ENCODE measurements at places on chromosomes 1 and 21.

- DNase-seq = no peak
Observed at GRCh38 chr1:165512816-165513215, 31.0 kb upstream of the LRRC52 start.

GRCh38 chr1:99675292-99675691 lies 29.4 kb downstream of the PALMD start:
- no peak for DNase-seq

DNA sequence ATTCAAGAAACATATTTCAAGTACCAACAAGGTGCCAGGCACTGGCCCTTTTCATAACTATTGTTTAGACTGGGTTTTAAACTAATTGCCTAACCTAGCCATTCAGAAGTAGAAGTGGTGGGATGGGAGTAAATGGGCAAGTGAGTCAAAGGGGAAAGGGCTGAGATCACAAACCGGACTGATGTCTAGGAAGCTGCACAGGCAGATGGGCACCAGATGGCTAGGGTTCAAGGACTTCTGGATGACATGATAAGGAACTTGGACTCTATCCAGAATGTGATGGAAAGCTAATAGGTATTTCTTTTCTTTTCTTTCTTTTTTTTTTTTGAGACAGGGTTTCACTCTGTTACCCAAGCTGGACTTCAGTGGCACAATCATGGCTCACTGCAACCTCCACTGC lies 46.6 kb downstream of the LYST start:
- DNase-seq = no peak

GRCh38 chr21:45994759-45995685 lies 13.5 kb downstream of the COL6A1 start:
- DNase-seq = no peak

DNA sequence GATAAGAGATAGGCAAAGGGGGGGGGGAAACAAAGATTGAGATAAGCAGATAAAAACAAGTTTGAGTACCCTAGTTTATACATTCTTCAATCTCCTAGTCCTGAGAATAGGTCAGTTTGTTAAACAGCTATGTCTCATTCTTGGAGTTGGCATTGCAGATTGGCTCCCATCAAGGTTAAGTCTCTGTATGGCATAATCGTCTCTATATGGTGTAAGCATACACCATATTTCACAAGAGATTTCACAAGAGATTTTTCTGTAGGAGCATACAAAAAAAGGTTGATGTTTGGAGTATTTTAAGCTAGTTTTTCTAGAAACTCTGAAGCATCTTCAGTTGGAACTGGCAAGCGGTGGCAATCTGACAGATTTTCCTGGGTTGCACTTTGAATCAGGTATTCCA lies 35.8 kb downstream of the NCAM2 start:
- no peak for DNase-seq

- DNase-seq = no peak
Observed at GRCh38 chr1:29145739-29146437, 22.2 kb upstream of the TMEM200B start.

- no peak for DNase-seq
Observed at GRCh38 chr1:207941665-207942064, 30.7 kb upstream of the CD34 start.

- no peak for DNase-seq
Observed at GRCh38 chr1:9761855-9762254, 61.9 kb downstream of the CLSTN1 start.

- no peak for DNase-seq
Observed at GRCh38 chr1:204241050-204241449, 27.3 kb upstream of the GOLT1A start.

- DNase-seq = no peak
Observed at GRCh38 chr1:85850238-85850637, 142.0 kb upstream of the ZNHIT6 start.

DNA sequence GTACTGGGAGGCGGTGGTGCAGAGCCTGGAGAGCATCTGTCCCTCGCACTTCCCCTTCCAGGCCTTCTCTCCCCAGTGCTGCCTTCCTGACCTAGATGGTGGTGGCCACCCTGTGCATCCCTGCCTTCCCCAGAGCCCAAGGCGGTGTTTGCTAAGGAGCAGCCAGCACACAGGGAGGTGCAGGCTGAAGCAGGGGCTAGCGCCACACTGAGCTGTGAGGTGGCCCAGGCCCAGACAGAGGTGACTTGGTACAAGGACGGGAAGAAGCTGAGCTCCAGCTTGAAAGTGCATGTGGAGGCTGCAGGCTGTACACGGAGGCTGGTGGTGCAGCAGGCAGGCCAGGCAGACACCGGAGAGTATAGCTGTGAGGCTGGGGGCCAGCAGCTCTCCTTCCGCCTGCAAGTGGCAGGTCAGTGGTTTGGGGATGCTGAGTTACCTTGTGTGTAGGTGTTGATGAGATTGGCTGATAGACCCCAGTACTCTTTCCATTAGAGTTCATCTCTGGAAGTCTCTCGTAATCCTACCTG lies 51.6 kb downstream of the OBSCN start:
- DNase-seq = no peak

DNA sequence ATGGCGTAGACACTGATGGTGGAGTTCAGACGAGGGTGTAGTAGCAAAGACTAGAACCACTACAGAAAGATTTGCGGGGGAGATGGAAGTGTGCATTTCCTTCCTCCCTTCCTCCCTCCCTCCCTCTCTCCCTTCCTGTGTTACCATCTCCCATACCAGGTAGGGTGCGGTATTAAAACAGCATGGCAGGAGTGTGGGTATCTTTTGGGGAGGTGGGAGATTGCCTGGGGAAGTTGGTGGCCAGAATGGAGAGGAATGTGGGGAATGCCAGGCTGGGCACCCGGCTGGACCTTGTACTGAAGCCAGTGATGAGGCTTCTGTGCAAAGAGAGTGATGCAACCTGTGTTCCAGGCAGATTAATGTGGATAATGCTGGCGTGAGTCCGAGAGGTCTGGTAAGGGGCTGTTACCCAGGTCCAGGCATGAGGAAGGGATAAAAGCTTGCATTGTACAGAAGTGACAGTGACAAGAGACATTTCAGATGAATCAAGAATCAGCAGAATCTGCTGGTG lies 30.3 kb upstream of the PPP2R5A start:
- no peak for DNase-seq

DNA sequence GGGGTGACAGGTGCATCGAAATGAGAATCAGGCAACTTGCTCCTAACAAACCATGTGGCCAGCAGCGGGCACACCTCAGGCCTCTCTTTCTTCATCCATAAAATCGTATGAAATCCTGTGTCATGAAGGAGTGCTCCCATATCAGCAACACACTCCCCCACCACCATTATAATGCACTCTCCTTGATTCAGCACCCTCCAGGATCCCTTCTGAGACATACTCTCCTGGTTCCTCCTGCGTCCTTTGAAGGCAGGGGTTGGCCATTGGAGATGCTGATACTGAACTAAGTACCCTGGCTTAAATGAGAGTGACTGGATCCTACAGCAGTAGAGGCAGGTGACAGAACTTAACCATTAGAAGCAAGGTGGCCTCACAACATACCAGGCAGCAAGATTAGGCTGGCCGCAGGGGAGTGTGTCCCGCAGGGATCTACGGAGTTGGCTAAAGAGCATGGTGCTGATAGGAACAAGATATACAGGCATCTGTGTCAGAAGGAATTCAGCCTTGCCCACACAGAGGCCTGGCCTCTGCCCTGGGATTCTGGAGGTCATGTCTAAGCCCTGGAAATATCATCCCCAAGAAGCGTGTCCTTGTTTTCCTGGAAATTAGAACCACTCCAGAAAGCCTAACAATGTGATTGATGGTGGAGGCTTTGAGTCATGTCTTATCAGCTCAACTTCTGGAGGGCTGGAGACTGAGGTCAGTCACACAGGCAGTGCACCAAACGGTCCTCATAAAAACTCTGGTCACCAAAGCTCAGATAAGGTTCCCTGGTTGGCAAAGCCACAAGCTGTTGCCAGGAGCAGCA lies 16.8 kb downstream of the S100A7A start:
- DNase-seq = no peak

DNA sequence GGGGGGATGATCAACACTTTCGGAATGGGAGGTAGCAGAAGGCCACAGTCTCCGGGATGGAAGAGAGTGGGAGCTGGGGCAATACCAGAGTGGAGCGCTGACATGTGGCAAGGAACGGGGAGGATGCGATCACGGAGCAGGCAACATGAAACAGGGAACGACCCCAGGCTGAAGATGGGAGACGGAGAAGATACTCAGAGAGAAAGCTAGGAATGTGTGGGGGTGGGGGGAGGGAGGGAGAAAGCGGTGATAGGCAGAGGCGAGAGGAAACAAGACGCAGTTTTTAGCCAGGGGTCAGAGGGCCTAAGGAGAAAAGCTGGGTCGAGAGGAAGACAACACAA lies 577 bp downstream of the RAB3GAP2 start:
- no peak for DNase-seq

GRCh38 chr1:78121710-78122109 lies 75.9 kb downstream of the GIPC2 start:
- no peak for DNase-seq

GRCh38 chr1:50348449-50349241 lies 74.6 kb downstream of the DMRTA2 start:
- peak; percentile 79 for DNase-seq

GRCh38 chr1:24899581-24900485 lies 30.2 kb downstream of the RUNX3 start:
- DNase-seq = no peak

DNA sequence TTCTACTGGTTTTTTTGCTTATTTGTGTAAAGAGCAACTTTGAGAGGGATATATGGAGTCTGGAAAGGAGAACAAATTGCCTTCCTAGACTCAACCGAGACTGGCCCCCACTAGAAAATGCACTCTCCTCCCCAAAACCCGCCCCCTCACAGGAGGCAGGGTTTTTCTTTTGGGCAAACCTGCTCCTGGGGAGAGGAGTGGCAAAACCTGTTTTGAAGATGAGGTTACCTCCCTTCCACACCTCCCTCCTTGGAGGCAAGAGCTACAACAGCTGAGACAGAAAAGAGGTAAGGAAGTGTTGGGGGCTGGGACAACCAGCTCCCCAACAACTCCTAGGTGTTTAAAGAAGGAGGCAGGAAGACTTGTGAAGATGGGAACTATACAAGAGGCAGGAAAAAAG lies at the start of gene BNIPL:
TSS of gene BNIPL (plus strand) at position 231 of the 400 bp plus-strand sequence. CDS start at position 371, 140 bp downstream.
- no peak for DNase-seq

GRCh38 chr1:200029822-200030152 lies 2.3 kb downstream of the NR5A2 start:
- no peak for DNase-seq

GRCh38 chr1:19664453-19665185 lies at the start of gene HTR6:
TSS of gene HTR6 (plus strand) at chr1:19664875. CDS start at chr1:19665754, 879 bp downstream.
- DNase-seq = no peak

DNA sequence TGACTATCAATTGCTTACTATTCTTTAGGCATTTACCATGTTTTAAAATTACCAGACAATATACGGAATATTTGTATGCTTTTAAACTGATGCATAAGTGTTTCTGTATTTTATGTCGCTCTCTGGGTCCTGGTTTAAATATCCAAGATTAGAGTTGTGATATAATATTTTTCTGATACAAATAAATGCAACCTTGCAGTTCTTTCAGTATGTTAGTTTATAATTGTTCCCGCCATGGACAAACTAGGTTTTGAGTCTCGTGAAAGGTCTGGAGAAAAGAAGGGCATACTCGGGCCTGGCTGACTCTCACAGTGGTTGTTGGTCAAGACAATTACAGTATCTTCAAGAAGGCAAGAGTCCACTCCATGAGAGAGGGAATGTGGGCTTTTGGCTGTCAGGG lies 72.6 kb upstream of the AJAP1 start:
- DNase-seq = no peak

DNA sequence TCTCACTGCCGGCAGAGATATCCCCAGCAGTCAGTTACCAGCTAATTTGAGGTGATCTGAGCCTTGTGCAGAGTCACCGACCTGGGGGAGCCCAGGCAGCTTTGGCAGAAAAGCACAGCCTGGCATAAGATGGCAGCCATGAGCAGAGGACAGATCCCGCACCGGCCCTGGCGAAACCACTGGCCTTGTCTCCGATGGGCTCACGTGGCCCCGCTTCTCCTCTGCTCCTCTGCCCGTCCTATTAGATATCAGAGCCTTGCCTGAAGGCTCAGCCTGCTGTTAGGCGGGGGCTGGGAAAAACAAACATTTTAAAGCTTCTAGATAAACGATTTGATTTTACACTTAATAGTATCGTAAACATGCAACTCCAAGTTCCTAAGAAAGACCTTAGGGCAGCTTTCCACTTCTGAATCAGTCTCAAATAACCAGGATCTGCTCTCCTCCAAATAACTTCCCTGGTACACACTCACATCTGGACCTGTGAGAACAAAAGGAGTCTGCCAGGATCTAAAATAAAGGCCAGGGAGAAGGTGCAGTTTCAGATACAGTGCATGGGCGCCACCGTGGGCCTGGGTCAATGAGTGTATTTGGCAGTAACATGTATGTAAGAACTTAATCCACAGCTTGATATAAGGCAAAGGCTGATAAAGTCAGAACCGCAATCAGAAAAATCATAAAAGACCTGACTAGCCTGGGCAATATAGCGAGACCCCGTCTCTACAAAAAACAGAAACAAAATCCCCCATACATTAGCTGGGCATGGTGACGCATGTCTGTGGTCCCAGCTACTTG lies 10.0 kb downstream of the EDARADD start:
- no peak for DNase-seq

- no peak for DNase-seq
Observed at GRCh38 chr1:72635719-72636118, 353.4 kb upstream of the NEGR1 start.

DNA sequence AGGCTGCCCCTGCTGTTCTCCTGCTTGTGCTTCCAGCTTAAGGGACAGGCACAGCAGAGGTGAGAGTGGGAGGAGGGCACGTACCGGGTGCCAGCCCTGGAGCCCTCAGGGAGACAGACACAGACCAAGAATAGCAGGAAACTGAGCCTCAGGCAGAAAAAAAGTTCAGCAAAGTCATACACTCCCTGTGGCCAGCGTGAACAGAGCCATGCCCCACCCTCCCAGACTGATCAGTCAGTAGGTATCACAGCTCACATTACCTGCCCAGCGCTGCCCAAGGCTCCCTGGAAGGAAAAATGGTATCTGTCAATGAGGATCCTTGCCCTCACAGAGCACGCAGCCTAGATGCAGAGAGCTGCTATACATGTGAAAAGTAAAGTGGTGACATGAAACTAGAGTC lies 1.3 kb downstream of the UBL4B start:
- DNase-seq = no peak

GRCh38 chr1:244314921-244315559 lies 136.7 kb downstream of the ADSS2 start:
- no peak for DNase-seq

GRCh38 chr1:59040486-59040885 lies 256.4 kb upstream of the FGGY start:
- no peak for DNase-seq

GRCh38 chr1:77668924-77669449 lies 13.5 kb downstream of the ZZZ3 start:
- DNase-seq = no peak

GRCh38 chr1:1110561-1110971 lies 5.3 kb downstream of the C1orf159 start:
- no peak for DNase-seq

DNA sequence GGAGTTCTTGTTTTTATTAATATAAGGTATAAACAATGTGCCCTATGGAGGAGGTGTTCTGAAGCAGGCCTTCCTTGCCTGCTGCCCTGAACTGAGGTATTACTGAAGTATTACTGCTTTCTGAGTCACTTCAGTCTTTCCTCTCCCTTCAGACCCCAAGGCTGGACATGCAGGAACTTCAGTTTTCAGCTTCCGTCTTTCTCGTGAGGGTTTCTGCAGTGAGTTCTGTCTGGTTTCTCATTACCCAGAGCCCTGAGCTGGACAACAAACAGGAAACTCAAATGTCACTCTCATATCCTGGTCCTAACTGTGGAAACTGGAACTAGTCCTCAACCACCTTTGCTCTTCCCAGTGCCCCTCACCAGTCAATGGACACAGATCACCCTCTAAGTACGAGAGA lies 46.8 kb downstream of the ELAVL4 start:
- no peak for DNase-seq

All from NCI-H2081 treated with DMSO at 0.1 percent for 48 hours (cell line).